ENCODE measurements at places on chromosomes 3 and 15. TPM values are rescaled to one million over a fixed set of nuclear protein-coding genes. Genes with fewer than 3 reads are reported as not detected.

DNA sequence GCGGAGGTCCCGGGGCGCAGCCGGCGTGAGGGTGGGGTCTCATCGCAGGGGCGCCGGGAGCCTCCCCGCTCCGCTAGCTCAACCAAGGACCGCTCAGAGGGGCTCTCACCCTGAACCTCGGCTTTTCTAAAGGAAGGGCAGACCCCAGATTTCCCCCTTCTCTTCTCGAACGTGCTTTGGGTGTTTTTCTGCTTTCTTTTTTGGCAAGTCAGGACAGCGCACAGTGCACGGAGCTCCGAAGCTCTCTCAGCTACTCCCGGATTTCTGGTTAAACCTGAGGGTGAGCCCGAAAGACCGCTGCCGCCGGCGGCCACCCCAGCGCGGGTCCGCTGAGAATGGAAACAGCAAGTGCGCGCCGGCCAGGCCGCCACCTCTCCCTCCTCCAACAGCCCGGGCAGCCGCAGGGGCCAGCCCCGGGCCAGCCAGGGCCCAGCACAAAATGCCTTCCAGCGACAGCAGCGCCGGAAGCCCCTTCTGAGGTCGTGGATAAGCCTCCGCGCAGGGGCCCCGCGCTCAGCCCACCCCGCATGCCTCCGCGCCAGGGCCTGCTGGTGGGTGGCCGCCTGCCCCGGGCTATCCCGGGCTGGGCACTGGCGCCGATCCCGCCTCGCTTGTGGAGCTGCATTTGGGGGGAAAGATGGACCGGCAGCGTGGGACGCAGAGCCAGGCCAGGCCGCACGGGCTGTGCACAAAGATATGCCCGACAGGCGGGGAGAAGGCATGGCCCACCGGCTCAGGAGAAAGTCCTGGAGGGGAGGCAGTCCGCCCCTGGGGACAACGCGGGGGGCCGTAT lies 8.2 kb upstream of the OCA2 start:
- H3K4me3 ChIP-seq: peak overlapping the region; percentile 61
- peaks cover 3% of the 10 kb centered on the region for H3K4me1 ChIP-seq
- DNase-seq: peak; percentile 66
- peaks cover 57% of the 10 kb centered on the region for H3K27me3 ChIP-seq
- no peak overlapping the region for H3K27ac ChIP-seq
- no peaks in the 10 kb centered on the region for H3K36me3 ChIP-seq

DNA sequence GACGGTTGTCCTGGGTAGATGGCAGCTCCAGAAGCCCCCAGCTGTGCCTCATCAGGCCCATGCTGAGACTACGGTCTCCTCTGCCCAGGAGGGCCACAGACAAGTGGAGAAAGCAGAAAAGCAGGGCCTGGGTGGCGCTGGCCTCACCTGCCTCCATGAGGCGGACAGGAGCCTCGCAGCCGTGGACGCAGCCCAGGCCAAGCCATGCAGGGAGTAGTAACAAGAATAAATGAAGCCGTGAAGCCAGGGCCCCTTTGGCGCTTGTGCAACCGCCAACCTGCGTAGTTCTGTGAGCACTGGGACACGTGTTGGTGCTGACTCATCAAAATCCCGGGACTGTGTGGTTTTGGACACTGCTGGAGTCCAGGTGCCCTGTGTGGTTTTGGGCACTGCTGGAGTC lies 12.3 kb upstream of the MUC4 start:
- no peak overlapping the region for H3K4me3 ChIP-seq
- peak; percentile 20 for DNase-seq
- no peaks in the 10 kb centered on the region for H3K36me3 ChIP-seq
- H3K27ac ChIP-seq: no peak overlapping the region
- no peaks in the 10 kb centered on the region for H3K4me1 ChIP-seq
- no peaks in the 10 kb centered on the region for H3K27me3 ChIP-seq

DNA sequence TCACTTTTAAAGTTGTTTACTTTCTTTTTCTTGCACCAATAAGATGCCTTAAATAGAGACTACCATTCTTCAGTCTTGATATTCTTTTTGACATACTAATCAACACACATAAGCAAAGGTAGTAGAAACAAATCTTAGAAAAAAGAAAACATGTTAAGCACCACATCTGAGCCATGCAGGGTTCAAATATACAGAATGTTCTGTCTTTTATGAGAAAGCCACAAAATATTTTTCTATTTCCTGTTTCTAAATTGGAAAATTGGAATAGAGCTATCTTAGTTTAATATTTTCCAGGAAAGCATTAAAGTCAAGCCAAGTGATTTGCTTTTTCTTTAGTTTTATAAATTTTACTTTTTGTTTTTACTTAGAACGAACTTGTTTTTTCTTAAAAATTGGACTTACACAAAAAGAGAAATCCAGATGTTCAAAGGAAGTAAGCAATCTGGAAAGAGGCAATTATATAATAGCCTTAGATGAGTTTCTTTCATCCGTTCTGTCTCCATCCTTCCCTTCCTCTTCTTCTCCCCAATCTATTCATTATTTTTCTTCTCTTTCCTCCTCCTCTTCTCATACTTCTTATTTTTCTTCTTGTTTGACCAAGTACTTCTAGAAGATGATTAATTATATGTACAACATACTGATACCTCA lies 731.7 kb downstream of the SQOR start:
- H3K36me3 ChIP-seq: no peaks in the 10 kb centered on the region
- DNase-seq: no peak
- H3K27ac ChIP-seq: no peak overlapping the region
- H3K27me3 ChIP-seq: no peaks in the 10 kb centered on the region
- no peak overlapping the region for H3K4me3 ChIP-seq

SLC24A5 gene
- not detected for total RNA-seq

THPO gene
- total RNA-seq: 0.31 TPM
